ENCODE measurements at places on chromosomes 2 and 18.

DNA sequence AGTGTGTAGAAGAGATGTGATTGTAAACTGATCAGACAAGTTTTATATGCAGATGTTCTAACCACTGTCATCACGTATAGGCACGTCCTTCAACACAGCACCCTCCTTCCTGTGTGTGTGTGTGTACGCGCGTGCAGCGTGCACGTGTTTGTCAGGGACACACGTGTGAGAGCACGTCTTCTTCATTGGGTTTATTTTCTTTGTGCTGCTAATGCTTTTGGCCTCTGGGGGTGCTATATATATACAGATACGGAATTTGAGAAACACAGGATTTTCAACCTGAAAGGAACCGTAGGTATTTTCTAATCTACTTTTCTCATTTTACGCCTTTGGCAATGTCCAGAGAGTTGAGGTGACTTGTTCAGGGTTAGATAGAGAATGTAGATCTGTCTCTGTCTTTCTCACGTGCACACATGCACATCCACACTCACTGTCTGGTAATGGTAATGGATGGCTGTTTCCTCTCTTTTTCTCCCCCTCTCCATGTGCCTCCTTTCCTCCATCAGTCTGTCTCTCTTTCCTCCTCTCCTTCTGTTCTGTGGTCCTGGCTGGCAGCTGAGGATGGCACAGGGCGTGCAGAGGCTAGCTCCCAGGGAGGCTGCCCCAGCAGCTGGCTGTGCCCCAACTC lies 13.4 kb upstream of the CELF4 start:
- peak; percentile 54 for DNase-seq

- DNase-seq, result no peak
Observed at GRCh38 chr2:101386599-101387150, 628 bp downstream of the CREG2 start.

- DNase-seq, result no peak
Observed at GRCh38 chr2:227816507-227817294, 3.1 kb downstream of the CCL20 start.

DNA sequence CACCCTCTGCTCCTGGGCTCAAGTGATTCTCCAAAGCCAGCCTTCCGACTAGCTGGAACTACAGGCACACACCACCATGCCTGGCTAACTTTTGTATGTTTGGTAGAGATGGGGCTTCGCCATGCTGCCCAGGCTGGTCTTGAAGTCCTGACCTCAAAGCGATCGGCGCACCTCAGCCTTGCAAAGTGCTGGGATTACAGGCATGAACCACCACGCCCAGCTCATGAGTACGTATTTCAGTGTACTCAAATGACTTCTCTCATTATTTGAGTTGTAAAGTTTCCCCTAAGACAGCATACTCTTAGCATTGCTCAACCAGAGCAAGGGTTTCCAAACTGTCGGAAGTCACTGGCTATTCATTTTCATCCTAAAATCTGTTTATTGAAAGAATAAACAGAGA lies 40.3 kb downstream of the IMPA2 start:
- DNase-seq, result no peak

DNA sequence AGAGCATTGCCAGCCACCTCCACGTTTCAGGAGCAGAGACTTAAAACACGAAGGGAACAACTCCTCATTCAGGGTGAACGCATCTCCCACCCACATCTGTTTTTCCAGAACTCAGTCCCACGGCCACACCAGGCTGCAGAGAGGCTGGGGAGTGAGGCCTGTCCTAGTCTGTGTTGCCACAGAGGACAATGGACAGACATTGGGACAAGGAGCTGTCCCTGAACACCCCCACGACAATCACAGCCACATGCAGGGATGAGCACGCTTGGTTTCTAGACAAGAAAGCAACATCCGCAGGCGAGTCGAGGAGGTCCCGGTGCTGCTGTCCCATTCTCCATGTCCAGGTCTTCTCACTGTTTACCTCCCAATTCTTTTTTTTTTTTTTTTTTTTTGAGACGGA lies 167.4 kb downstream of the EIPR1 start:
- no peak for DNase-seq

GRCh38 chr2:10584843-10585475 lies 104.8 kb downstream of the NOL10 start:
- DNase-seq, result no peak

DNA sequence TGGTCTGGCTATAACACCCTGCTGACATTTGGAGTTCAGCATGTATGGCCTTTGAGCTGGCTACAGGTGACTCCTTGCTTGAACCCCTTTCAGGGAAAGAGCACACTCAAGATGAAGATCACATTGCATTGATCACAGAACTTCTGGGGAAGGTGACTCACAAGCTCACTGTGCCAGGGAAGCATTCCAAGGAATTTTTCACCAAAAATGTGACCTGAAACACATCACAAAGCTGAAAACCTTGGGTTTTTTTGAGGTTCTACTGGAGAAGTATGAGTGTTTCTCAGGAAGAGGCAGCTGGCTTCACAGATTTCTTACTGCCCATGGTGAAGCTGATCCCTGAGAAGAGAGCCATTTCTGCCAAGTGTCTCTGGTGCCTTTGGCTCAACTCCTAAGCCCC lies 879.0 kb downstream of the CBLN2 start:
- DNase-seq, result no peak

DNA sequence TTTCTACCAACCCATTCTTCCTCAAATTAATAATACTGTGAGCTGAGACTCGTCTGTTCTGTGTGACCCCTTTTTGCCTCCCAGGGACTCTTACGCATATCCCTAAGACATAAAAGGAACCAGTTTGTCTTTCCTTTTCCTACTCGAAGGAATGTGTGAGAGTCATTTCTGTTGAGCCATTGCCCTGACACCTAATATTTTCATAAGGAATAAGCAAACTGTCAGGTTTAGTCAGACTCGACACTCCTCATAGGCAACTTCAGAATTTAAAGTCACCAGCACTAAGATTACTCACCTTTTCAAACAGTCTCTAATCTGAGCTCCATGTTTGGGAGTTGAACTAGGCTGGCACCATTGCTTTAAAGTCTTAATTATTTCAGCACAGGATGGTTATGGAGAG lies 305.5 kb downstream of the IKZF2 start:
- no peak for DNase-seq

GRCh38 chr2:189821953-189822748 lies 37.9 kb downstream of the PMS1 start:
- no peak for DNase-seq

DNA sequence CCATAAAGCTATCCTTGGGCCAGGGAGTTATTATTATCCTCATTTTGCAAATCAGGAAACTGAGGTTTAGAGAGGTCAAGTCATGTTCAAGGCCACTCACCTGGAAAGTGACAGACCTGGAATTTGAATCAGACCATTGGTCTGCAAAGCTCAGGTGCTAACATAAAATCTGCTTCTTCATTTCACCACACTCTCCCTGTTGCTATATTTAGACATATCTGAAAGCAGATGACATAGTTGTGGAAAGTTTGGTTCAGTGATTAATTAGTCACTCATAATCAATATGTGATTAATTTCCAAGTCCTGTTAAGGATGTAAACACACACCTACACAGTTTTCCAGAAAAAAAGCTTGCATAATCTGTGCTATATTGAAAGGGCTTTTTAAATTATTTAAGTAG lies 57.4 kb downstream of the LINC00305 start:
- no peak for DNase-seq
